Effector CD4-positive, alpha-beta T cell (primary cell): ENCODE measurements at places on chromosomes 2 and 18.

- no peak for DNase-seq
Observed at GRCh38 chr2:201132518-201132917, 16.6 kb downstream of the CFLAR start.

- no peak for DNase-seq
Observed at GRCh38 chr2:190961918-190962487, 52.0 kb downstream of the STAT1 start.

GRCh38 chr2:19201911-19202462 is 156.4 kb downstream of the OSR1 start:
- DNase-seq: no peak

DNA sequence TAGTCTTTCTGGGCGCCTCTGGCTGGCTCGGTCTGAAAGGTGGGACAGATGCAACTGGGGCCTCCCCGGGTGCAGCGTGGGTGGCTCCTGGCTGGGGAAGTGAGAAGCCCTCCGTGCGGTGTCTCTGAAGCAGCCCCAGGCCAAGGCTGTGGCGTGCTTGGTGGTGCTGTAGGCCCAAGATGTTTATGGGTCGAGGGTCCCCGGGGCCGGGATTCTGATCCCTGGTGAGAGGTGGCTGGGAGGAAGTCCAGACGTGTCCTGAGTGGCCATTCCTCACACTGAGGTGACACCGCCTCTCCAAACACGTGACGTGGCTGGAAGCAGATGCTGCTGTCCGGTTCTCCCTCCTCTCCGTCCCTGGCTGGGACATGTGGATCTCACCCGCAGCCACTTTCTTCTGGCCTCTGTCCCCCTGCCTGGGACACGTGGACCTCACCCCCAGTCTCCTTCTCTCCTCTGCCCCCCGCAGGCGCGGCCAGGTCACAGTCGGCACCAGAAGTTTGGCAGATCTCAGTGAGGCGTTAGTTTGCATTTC is 12.6 kb downstream of the RTP5 start:
- DNase-seq: no peak

GRCh38 chr18:62878305-62878704 is 163.0 kb downstream of the PHLPP1 start:
- DNase-seq: no peak

GRCh38 chr2:217360781-217361482 is 501.1 kb upstream of the TNP1 start:
- no peak for DNase-seq

GRCh38 chr2:20322527-20323300 is 27.9 kb downstream of the PUM2 start:
- DNase-seq: no peak

GRCh38 chr18:2794159-2794558 is 52.6 kb upstream of the EMILIN2 start:
- DNase-seq: no peak

DNA sequence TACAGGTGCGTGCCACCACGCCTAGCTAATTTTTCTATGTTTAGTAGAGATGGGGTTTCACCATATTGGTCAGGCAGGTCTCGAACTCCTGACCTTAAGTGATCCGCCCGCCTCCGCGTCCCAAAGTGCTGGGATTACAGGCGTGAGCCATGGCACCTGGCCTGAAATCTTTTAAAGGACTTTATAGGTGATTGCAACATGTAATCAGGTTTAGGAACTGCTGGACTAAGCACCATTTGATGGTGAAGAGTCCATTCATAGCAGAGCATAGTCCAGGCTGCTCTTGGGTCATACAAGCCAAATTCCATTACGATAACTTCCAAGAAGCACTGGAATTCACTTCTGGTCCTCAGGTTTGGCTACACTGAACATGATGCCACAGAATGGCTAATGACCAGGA is 200.6 kb upstream of the SMAD2 start:
- DNase-seq: no peak

GRCh38 chr2:102025583-102026267 is 34.0 kb downstream of the IL1R2 start:
- DNase-seq: no peak

GRCh38 chr2:45119855-45120254 is 110.6 kb upstream of the SIX2 start:
- DNase-seq: no peak

DNA sequence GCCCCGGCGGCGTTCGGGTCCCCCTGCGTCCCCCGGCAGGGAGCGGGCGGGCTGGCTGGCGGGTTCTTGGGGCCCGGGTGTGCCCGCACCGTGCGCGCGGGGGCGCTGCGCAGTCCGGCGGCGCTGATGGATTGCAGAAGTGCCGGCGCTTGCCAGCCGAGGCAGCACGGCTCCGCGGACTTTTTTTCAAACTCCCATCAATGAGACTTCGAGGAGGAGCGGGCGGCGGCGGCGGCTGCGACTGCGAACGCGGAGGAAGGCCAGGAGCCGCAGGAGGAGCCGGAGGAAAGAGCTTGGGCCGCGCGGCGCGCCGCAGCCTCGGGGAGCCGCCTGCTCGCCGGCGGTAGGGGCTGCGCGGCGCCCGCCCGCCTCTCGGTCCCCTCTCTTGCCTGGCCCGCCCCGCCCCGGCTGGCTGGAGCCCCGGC is at the start of gene GLI2:
Gene GLI2 (plus strand): TSS at position 123 of the 425 bp plus-strand sequence. CDS start 61,453 bp downstream, outside the sequence.
- DNase-seq: no peak

DNA sequence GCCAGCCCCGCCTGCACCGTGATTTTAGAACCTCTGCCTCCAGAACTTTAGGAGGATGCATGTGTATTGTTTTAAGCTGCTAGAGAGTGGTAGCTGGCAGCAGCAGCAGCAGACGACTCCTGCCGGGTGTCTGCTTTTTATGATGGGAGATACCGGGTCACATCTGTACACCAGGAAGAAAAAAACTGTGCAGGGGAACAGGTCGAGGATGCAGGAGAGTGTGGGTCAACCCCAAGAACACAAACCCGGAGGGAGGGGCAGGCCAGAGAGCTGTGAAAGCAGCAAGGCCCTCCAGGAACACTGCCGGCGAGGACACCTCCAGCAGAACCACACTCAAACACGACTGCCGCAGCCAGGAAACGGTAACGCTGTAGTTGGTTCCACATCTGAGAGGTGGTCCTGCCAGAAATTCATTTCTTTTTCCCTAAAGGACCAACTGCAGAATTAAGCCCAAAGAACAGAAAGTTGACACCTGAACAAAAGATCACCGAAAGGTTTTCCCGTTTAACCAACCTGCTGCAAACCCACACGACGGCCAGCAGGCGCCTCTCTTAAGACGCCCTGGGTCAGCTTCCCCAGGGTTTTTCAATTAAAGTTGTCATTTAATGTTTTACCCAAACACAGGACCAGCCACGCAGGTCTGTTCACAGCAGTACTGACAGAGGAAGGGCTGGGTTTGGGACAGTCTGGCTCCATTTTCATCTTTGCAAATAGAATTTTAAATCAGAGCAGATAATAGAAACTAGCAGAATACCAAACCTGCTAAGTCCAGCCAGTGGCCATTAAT is 60.5 kb downstream of the NDUFA10 start:
- DNase-seq: no peak

GRCh38 chr18:939166-939565 is 34.5 kb downstream of the ADCYAP1 start:
- DNase-seq: no peak

GRCh38 chr2:191526091-191526490 is 151.8 kb upstream of the NABP1 start:
- no peak for DNase-seq

DNA sequence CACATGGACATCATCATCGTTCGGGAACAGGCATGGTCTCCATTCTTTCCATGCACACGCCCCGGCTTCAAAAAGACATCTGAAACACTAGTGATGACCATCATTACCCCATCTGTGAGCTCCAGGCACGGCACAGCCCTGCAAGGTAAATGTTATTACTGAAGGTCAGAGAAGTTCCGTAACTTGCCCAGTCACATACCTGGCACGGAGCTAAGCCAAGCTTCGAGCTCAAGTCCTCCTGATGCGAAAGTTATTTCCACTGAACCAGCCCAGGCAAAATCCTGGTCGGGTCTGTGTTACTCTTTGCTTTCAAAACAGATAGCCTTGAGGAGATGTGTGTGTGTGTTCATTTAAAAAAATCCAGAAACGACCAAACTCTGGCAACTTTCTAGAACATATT is 22.8 kb downstream of the FHL2 start:
- no peak for DNase-seq

- no peak for DNase-seq
Observed at GRCh38 chr2:85537600-85538506, 1.1 kb upstream of the MAT2A start.

DNA sequence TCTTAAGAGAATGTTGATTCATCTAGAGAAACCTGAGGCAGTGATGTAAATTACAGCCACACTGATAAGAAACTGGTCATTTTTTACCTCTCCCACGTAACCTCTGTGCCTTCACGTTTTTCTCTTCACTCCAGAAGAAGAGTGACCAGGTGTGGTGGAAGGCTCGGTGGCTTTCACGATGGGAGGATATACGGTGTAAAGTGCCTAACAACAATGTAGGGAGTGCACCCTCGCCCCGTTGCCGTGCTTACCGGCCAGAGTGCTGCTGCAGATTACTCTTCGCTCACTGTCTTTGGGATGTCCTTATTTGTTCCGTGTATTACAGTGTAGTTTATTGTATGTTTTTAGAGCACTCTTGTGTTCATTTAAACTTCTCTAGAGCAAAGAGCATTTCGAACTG is 46.5 kb downstream of the NCK2 start:
- no peak for DNase-seq

- no peak for DNase-seq
Observed at GRCh38 chr18:73461780-73462059, 593.9 kb upstream of the NETO1 start.

- DNase-seq: no peak
Observed at GRCh38 chr2:52288596-52288995, 1256.7 kb upstream of the NRXN1 start.

GRCh38 chr2:234974501-234975385 is 22.9 kb downstream of the SH3BP4 start:
- DNase-seq: no peak

DNA sequence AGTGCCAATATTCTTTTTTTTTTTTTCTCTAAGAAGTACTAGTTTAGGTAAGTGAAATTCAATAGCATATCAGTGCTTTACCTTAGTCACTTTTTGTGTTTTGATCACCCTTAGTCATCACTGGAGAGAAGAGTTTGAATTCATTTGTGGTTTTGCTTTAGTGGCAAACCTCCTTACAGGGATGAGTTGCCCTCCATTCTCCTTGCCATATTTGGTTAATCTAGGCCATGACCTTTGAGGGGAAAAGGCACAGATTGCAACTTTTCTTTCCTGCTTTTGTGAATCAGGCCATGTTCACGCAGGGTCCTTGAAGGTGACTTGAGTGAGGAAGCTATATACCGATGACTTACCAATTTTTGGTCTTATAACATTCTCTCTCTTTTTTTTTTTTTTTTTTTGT is 34.4 kb downstream of the PLEKHA3 start:
- no peak for DNase-seq

DNA sequence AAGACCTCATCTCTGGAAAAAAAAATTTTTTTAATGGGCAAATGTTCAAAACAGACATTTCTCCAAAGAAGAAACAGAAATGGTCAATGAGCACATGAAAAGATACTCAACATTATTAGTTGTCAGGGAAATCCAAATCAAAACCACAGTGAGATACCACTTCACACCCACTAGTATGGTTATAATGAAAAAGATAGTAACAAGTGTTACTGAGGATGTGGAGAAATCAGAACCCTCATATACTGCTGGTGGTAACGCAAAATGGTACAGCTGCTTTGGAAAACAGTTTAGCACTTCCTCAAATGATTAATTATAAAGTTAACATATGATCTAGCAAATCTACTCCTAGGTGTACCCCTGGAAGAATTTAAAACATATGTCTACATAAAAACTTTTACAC is 29.0 kb upstream of the TCF7L1 start:
- no peak for DNase-seq

- DNase-seq: no peak
Observed at GRCh38 chr2:237422309-237422708, 8.3 kb upstream of the COL6A3 start.

DNA sequence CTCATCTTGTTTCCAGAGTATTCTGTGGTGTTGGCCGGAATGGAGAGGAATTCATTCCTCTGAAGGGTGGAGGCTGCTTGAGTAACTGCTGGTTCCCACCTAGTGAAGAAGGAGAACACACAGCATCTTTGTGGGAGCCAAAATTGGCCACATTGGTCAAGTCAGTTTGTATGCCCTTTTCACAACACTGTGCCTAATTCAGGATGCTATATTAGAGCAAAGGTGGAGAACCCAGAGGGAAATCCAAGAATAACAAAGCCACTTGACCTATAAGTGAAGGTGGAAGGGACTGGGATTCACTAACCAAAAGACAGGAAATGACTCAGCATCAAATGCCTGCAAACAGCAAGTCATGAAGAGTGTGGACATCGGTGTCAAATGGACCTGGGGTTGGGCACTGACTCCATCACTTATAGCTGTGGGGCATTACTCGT is 27.3 kb upstream of the MLPH start:
- no peak for DNase-seq

DNA sequence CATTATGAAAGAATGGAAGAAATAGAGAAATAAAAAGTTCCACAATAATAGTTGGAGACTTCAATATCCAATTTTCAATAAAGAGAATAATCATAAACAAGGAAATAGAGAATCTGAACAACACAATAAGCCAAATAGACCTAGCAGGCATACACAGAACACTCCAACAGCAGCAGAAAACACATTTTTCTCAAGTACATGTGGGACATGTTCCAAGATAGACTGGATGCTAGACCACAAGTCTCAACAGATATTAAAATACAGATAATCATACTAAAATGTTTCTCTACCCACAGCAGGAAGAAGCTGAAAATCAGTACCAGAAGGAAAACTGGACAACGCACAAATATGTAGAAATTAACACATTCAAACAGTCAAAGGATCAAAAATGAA is 113.9 kb downstream of the USP34 start:
- DNase-seq: no peak

DNA sequence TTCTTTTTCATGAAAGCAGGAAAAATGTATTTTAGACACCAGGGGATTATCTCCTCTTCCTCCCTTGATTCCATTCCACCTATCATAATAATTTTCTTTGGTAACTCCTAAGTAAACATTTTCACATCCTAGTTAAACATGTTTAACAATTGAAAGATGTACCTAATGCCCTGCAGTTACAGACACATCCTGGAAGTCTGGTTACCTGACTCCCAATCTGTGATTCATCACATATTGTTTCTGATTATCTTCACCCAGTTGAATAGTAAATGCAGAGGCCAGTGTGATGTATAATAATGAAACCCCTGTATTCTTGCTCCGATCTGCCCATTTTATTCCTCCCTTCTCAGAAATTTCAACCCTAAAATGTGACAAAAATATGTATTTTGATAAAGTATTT is 1237.6 kb upstream of the LRRTM1 start:
- DNase-seq: no peak

DNA sequence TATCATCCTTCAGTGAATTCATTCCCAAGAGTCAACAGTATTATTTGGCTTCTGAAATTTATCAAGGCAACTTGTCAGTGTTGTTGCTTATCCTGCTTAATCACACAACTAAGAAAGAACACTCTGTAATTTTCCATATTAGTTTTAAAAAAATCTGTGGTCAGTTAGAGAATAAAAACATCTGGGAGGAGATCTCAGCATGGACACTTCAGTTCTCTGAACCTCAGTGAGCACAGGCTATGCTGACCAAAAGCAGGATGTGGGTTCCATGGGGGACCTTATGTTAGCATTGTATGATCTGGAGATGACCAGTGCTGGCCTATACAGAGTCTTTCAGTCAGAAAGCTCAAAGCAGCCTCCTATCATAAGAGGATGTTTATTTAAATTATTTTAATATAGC is 79.1 kb upstream of the KLHL14 start:
- DNase-seq: no peak

- no peak for DNase-seq
Observed at GRCh38 chr18:49014605-49015267, 64.0 kb upstream of the SMAD7 start.
